ENCODE measurements at places on chromosomes 3 and 15. TPM values are rescaled to one million over a fixed set of nuclear protein-coding genes. Genes with fewer than 3 reads are reported as not detected.

KLF15 gene
- 0.73 TPM for total RNA-seq

MYH15 gene
- total RNA-seq = 0.08 TPM

ANKRD34C gene
- total RNA-seq = not detected

CORO2B gene
- total RNA-seq = 3.0 TPM

GOLGA6L10 gene
- total RNA-seq = 0.59 TPM

FBXO40 gene
- total RNA-seq = not detected

MIX23 gene
- 47.6 TPM for total RNA-seq

PROS1 gene
- 13.8 TPM for total RNA-seq

LMAN1L gene
- not detected for total RNA-seq

PAK6 gene
- 0.17 TPM for total RNA-seq

C2CD4A gene
- total RNA-seq = 0.10 TPM

POLQ gene
- total RNA-seq = 5.6 TPM

DRD3 gene
- not detected for total RNA-seq

AP4E1 gene
- total RNA-seq = 8.3 TPM

CTXN2 gene
- total RNA-seq = 0.07 TPM

CGNL1 gene
- 0.81 TPM for total RNA-seq

RTF1 gene
- 20.5 TPM for total RNA-seq

SNTN gene
- not detected for total RNA-seq

CAND2 gene
- total RNA-seq = 0.37 TPM

DGKG gene
- 7.0 TPM for total RNA-seq

TMCO5A gene
- total RNA-seq = not detected

FAM3D gene
- not detected for total RNA-seq

UBE2Q2 gene
- total RNA-seq = 35.5 TPM

GPR149 gene
- not detected for total RNA-seq

SPPL2A gene
- total RNA-seq = 96.9 TPM

TIMMDC1 gene
- total RNA-seq = 61.0 TPM

GOLGA6L7 gene
- not detected for total RNA-seq

ARGFX gene
- not detected for total RNA-seq

TAGLN3 gene
- not detected for total RNA-seq

CCR1 gene
- total RNA-seq = not detected

KCNAB1 gene
- total RNA-seq = not detected

LRRC31 gene
- not detected for total RNA-seq

COL8A1 gene
- total RNA-seq = not detected

ISLR2 gene
- total RNA-seq = 0.18 TPM

FANCD2OS gene
- not detected for total RNA-seq

CPN2 gene
- not detected for total RNA-seq

MED12L gene
- 0.45 TPM for total RNA-seq

CKMT1B gene
- total RNA-seq = 1.9 TPM

MESD gene
- total RNA-seq = 37.2 TPM

IL5RA gene
- total RNA-seq = not detected

CP gene
- total RNA-seq = 5.7 TPM

ROBO2 gene
- not detected for total RNA-seq

GALNT15 gene
- 0.05 TPM for total RNA-seq

TNIK gene
- total RNA-seq = 1.7 TPM

GPR87 gene
- total RNA-seq = 2.7 TPM

C3orf85 gene
- not detected for total RNA-seq

ZPLD1 gene
- not detected for total RNA-seq

TGM4 gene
- total RNA-seq = 0.12 TPM

MESP1 gene
- total RNA-seq = 6.8 TPM

TOP2B gene
- 55.5 TPM for total RNA-seq

PYGO1 gene
- total RNA-seq = 7.7 TPM

CRYGS gene
- total RNA-seq = 0.85 TPM

PRICKLE2 gene
- total RNA-seq = 2.5 TPM

Measured in A549 treated with Hydrocortisone at 1 μM for 4 hours (cell line).